ENCODE measurements at places on chromosomes 4 and X.

- DNase-seq, result no peak
Measured at GRCh38 chr4:119946359-119946758, 120.3 kb downstream of the MAD2L1 start.

DNA sequence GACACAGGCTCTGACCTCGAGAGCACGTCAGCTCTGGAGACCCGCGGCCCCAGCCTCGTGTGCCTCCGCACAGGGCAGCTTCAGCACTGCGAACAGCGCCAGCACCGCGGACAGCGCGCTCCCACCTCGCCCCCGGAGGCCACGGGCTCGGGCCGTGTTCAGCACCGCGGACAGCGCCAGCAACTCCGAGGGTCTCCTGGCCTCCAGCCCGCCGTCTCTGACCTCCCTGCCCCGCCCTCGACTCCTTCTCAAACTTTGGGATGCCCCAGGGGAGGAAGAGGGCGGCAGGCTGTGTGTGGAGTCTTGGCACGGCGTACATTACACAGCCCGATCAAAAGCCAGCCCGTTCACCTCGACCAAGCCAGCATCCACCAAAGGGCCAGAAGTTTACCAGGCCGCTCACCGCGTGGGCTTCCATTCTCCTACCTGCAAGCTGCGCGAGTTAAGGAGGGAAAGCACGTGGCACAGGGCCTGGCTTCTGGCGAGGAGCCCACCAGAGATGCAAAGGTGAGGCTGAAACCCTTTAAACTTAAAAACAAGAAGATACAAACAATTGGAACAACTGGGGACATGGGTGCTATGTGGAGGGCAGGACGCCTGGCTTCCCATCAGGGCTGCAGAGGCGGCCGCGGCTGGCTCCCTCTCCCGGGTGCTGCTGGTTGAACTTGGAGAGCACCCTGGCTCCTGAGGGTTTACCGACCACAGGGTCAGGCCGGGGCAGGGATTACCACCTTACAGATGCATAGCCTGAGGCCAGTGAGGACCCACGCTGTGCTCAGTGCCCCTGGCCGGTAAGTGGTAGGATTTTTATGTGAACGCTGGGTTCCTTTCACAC is 4.5 kb upstream of the NKX1-1 start:
- no peak for DNase-seq

DNA sequence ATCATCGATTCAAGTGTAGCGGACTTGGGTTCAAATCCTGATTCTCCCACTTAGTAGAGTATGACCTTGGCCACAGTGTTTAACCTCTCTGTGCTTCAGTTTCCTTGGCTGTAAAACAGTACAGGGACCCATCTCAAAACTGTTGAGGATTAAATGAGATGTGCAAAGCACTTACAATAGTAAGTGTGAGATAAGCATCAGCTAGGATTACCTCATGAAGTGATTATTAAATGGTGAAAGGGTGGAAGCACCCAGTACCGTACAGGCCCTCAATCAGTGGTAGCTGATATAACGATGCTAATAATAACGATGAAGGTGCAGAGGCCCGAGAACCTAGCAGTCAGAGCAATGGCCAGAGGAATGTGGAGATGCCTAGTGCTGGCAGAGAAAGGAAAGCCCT is 45.1 kb downstream of the PRPS1 start:
- DNase-seq, result no peak

DNA sequence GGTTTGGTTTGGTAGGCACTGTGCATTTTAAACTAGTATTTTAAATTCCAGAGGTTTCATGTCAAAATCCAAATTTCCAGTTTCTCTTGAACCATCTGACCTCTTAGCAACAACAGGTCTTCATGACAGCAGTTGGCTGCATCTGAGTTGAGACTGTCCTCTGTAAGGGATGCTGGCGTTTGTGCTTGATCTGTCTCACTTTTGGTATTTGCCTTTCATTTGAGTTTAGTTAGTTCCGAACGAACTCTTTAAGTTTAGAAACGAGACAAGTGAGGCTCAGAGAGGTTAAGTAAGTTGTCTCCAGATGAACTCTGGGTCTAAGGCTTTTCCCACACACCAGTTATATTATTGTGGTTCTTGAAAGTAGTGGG is 29.1 kb downstream of the SPARCL1 start:
- DNase-seq, result no peak

GRCh38 chr4:43556262-43556661 is 663.7 kb downstream of the GRXCR1 start:
- no peak for DNase-seq

DNA sequence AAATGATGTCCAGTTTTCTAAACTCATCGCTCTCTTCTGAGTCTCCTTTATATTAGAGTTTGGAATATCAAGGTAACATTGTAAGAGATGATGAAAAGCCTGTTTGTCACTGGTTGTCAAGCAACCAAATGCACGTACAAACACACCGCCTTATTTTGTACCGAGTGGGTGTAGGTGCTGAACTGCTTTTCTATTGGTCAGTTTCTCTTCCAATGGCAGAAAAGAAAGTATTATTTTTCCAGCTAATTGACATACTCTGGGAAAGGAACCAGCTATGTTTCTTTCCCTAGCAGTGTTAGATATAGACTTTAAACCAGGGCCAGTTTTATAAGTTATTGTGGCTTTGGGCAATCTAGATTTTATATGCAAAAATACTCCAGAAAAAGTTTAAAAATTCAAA is 6.6 kb upstream of the PPM1K start:
- no peak for DNase-seq

GRCh38 chr4:65401083-65401482 is 269.2 kb downstream of the EPHA5 start:
- no peak for DNase-seq

- DNase-seq, result no peak
Measured at GRCh38 chr4:80112236-80112635, 39.2 kb upstream of the ANTXR2 start.

DNA sequence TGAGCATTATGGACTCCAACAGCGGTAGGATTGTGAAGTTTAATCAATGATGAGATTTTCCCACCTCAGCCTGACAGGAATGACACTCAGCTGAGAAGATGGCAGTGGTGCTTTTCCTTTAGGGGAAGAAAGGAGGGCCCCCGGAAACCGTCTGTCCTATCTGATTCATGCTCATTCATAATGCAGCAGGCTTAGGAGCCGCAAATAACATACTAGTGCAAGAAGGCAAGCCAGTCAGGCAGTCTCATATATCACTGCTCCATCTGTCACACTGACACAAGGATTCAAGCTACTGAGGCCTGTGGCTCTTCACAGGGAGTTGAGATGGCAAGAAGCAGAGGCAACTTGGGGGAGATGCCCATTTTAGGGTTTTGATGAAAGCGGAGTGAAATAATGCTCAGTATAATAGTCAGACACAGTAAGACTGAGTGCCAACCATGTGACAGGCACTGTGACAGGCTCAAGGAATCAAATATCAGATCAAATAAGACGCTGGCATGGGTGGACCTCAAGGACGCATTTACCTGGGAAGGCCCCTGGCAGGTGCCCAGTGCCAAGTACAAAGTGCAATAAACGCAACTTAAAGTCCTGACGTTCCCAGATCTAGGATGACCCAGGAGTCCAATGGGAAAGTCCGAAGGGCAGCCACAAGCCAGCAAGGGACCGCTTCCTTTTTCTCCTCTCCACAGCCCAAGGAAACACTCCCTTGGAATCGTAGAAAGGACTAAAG is 63.4 kb downstream of the FHDC1 start:
- DNase-seq, result no peak

DNA sequence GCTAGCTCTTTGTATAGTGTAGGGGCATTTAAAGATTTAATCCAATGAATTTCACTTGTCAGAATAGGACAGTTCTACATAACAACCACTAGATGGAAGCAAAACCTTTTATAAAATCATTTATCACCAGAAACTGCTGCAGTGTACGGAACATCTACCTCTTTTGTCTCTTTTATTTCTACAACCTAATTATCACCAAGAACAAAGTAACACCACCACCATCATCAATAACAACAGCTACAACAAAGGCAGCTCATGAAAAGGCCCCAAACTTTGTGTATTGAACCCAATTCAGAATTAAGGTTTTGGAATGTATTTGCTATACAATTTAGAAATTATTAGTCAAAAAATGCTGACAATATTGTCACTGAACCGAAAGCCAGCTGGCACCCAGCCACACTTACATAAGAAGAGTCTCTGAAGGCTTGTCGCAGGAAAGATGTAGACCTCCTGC is 260.9 kb upstream of the RPS6KA3 start:
- no peak for DNase-seq

DNA sequence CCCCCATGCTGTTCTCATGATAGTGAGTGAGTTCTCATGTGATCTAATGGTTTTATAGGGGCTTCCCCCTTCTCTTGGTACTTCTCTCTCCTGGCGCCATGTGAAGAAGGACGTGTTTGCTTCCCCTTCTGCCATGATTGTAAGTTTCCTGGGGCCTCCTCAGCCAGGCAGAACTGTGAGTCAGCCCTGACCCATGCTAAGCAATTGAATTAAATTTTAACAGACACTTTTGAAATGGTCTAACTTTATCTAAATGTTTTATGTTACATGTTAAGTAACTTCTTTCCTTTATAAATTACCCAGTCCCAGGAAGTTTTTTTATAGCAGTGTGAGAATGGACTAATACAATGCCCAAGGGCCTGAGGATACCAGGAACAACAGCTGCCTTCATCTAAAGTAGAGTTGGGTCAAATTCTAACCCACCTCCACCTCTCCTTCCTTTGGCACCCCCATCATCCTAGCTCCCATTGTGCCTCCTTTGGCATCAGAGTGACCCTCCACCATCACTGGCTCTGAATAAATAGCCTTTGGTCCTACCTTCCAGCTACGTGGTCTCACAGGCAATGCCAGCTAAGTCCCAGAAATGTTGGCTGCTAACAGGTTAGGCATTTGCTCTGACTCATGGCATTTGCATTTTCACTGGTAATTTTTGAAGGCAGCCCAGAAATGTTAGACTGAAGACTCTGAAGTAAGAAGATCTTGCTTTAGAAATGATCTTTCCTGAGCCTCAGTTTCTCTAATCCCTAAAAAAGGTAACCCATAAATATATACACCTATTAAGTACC is 182.1 kb downstream of the MOSPD2 start:
- DNase-seq, result no peak

DNA sequence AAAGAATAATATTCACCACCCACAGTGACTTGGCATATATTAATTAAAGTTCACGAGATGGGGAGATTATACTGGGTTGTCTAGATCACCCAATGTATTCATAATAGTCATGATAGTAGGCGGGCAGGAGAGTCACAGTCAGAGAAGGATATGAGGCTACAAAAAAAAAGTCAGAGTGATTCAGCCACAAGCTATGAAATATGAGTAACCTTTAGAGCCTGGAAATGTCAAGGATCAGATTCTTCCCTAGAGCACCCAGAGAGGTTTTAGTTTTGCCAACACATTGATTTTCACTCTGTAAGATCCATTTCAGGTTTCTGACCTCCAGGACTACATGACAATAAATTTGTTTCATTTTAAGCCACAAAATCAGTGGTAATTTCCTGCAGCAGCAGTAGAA is 501.9 kb downstream of the GABRG1 start:
- no peak for DNase-seq

- no peak for DNase-seq
Measured at GRCh38 chr4:124433500-124433899, 279.0 kb downstream of the ANKRD50 start.

- no peak for DNase-seq
Measured at GRCh38 chrX:50769389-50770063, 44.5 kb downstream of the SHROOM4 start.

DNA sequence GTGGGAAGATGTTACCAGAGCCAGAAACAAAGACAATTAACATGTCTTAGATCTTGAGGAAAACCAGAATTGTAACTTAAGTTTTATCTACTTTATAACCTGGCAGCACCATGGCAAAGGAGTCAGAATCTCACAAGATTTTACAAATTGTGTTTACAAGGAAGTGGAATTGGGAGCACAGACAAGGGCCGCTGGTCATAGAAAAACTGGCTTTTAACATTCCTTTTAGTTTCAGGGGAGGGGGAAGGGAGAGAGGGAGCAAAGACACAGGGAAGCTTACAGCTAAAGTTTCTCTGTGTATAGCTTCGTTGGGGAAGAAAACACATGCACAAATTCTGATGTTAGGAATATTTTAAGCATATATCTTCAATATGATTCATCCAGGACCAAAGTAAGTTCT is 10.3 kb upstream of the UGT2B11 start:
- no peak for DNase-seq

DNA sequence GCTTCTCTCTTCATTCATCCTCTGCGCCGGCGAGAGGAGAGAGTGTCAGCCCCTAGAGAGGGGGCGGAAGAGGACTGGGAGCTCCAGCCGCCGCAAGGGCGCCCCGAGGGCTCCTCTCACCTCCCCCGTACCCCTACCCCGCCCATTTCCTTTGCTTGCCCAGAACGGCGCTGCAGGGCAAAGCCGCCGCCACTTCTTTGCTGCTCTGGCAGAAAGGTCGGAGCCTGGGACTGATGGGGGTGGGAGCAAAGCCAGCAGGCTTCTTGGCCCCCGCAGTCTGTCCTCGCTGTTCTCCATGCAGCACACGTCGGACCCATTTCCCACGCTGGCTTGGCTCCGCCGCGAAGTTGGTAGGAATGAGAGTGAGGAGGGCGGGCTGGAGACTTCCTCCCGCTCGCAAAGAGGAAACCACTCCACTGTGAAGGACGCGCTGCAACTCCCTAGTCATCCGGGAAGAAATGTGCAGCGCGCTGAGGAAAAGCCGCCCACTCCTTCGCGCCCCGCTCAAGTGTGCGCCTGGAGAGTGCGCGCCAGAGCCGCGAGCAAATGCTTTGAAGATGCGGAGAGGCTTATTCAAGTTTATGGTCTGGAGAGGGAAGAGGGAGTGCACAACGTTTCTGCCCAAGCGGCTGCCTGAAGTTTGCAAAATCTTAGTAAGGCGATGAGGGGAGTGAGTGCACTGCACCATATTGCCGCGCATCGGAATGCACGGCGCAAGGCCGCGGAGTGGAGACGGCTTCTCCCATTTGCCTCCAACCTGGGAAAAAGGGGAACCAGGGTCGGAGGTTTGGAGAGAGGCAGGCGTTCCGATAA is 2.8 kb upstream of the PCDH7 start:
- no peak for DNase-seq

- DNase-seq, result no peak
Measured at GRCh38 chr4:41509451-41509866, 28.5 kb upstream of the LIMCH1 start.
